ENCODE measurements at places on chromosomes 12 and 14.

DNA sequence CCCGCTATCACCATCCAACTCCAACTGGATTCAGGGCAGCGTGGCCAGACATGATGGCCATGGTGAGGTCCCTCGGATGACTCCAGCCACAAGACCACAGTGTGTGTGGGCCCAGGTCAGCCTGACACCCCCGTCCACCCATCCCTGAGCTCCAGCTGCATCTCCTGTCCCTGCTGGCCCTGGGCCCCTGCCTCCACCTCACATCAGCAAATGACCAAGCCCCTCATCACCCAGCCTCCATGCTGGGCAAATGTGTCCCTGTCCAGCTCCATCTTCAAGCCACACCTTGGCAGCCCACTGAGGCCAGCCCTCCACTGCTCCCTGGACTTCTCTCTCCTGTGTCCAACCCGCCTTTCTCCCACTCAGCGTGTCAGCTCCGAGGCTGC is 3.2 kb downstream of the GPR132 start:
- DNase-seq = no peak

- DNase-seq = no peak
These were observed 79.8 kb downstream of the TMEM260 start for GRCh38 chr14:56659378-56659777.

DNA sequence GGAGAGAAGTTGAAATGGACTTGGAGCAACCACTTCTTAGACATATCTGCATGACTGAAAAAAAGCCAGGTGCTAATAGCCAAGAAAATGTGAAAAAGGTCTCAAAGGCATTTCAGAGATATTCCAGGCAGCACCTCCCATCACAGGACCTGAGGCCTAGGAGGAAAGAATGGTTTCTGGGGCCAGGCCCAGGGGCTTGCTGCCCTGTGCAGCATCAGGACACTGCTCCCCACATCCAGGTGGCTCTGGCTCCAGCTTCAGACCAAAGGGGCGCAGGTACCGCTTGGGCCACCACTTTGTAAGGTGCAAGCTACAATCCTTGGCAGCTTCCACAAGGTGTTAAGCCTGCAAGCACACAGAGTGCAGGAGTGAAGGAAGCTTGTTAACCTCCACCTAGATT is 114.3 kb downstream of the PIK3C2G start:
- no peak for DNase-seq

GRCh38 chr14:48096897-48097296 is 421.5 kb upstream of the MDGA2 start:
- no peak for DNase-seq

DNA sequence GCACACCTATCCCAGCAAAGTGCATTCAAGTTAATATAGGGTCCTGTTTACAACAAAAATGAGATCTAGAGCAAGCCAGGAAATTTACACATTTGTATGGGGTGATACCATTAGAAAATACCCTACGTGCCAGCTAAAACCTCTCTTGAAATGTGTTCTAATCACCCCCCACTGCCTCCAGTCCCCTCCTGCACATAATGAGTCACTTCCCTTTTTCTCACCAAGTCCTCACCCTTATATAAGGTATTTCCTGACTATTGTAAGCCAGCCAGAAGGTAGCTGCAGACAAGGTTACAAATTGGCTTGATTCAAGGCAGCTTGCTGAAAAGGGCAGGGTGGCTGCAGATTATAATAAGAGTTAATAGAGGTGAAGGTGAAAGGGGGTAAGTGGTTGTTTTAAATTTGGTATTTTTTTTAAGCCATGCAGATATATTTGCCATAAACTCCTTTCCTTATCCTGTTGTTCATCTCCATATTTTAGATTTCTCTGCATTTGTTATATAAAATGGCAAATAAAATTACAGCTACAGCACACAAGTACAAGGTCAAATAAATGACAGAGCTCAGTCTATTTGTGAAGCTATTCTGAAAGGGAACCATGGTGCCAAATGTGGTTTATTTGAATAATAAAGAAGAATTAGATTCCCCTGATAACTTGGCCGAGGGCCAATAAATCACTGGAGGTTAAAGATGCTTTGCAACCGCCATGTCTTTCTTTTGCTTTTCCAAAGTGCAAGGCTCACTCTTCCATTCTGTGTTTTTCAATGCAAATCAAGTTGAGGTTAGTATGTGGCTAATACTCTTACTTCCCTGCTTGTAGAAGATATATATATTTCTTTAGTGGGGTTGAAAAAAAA is 385.9 kb downstream of the EGLN3 start:
- DNase-seq = no peak

DNA sequence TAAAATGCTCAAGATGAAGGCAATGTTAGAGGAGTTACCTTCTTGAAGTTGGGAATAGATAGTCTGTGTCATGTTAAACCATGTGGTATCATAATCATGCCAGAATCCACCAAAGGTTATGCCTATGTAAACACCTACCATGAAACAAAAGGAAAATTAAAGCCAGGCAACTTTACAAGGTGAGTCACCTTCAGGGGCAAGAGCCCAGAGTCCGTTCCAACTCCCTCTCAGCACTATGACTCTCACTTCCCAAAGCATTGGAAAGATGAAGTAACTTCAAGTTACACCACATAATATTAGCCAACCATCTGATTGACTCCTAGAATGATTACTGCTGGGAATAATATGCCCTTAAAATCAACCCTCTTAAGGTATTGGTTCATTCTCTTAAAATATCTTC is 38.5 kb downstream of the CATSPERB start:
- DNase-seq = no peak
